ENCODE measurements at places on chromosomes 6 and 20.

- no peak for DNase-seq
Observed at GRCh38 chr6:151119823-151120524, 119.8 kb upstream of the AKAP12 start.

DNA sequence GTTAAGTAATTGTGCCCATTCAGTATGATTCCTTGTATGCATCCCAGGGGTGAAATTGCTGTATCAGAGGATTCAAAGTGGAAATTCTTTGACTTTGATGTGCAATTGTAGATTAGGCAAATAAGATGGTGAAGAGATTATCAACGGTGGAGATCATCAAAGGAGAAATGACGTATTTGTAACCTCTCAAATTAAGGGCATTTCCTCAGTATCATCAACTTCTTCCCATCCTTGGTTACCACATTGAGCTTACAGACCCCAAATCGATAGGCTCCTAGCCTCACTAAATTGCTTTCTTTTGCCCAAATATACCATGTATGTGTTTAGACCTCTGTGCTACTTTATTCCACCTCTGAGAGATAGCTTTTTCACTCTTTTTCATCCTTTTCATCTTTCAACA is 213.1 kb upstream of the ZFP64 start:
- no peak for DNase-seq

GRCh38 chr6:2768696-2769095 is 3.5 kb downstream of the WRNIP1 start:
- DNase-seq: no peak

DNA sequence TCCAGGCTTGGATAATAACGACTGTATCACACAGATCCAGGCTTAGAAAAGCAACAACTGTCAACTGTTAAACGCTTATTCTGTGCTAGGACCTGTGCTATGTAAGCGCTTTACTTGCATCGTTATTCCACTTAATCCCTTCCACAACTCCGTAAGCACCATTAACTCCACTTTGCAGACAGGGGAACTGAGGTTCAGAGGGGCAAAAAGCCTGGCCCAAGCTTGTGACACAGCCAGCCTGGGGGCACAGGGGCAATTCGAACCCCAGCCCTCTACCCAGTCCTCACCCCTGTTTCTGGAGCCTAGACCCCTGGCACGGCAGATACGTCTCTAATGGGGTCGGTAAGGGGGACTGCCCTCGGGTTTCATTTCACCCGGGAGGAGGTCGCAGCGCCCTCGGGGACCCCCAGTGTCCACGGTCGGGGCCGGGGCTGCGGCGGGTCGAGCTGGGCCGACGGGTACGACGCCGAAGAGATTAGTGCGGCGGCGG is 411 bp downstream of the DSN1 start:
- no peak for DNase-seq

DNA sequence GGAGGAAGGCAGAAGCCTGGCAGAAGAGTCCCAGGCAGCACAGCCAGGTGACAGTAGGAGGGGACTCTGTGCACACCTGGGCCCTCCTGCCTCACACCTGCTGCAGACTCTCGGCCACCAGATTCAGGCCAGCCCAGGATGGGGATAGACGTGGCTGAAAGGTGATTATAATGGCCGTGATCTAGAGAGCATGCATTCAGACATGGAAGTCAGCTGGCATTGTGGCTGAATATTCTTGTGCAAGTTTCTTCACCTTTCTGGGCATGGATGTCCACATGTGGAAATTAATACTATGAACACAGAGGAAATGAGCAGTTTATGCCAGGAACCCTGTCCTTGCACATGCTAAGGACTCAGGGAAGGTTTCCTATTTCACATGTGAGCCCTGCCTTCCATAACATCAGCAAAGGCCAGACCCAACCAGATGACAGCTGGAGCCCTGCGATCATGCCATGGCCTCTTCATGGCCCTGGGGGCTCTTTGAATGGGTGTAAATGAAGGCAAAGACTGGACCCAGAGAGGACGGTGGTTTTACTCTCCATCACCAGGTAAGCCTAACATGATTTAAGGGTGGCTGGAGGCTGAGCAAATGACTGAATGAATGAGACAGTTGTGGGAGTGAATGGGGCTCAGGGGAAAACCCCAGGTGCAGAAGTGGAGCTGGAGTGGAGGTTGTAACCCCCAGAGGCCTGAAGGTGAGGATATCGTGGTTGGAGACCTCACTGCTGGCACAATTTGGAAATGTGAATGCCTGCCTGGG is 2.7 kb upstream of the RAET1L start:
- DNase-seq: no peak

DNA sequence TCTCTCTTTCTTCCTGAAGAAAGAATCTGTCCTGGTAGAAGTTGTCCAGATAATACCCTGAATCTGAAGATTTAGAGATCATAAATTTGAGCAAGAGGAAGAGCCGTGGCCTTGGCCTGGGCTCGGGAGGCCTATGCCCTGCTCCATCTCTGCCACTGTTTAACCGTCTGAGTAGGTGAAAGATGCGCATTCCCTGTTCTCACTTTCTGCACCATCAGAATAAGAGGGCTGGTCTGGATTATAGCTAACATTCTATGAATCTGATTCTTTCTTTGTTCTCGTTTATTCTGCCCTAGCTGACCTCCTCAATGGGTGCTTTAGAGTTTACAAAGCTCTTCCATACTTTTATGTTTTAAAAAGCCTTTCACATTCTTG is 51.3 kb downstream of the ELOVL4 start:
- DNase-seq: no peak

DNA sequence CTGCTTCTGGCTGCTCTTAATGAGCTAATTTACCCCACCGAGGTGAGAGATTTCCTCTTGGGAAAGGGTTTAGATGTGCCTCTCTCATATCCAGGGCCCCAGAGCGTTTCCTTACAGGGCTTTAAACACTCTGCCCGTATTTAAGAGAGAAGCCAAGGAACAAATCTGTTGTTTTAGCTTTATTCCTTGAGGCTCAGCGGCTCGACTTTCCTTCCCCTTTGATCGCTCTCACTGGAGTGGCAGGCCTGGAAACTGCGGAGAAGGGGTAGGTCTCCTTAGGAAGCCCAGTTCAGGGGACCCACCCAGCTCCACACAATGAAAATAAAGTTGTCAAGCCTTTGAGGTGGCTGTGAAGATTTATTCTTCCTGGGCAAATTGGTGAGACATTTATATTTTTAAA is 132.0 kb upstream of the JAG1 start:
- DNase-seq: no peak

- no peak for DNase-seq
Observed at GRCh38 chr20:32585586-32586127, 524 bp upstream of the NOL4L start.

DNA sequence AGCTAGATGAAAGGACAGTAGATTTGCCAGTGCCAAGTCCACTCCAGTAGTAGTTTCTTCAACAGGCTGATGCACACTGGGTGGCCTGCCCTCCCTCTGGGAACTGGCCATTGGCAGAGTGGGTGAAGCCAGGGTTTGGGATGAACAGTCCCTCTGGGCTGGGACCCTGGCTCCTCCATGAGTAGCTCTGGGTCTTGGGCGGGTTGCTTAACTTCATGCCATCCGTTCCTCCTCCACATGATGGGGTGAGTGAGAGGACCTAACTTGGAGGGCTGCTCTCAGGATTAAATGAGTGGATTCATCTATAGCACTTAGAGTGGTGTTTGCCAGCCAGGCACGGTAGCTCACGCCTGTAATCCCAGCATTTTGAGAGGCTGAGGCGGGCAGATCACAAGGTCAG is 47.2 kb downstream of the PLAGL2 start:
- no peak for DNase-seq

- no peak for DNase-seq
Observed at GRCh38 chr6:45837541-45838200, 178.0 kb downstream of the CLIC5 start.

GRCh38 chr20:33181482-33182093 is 13.6 kb downstream of the BPIFA2 start:
- DNase-seq: no peak

DNA sequence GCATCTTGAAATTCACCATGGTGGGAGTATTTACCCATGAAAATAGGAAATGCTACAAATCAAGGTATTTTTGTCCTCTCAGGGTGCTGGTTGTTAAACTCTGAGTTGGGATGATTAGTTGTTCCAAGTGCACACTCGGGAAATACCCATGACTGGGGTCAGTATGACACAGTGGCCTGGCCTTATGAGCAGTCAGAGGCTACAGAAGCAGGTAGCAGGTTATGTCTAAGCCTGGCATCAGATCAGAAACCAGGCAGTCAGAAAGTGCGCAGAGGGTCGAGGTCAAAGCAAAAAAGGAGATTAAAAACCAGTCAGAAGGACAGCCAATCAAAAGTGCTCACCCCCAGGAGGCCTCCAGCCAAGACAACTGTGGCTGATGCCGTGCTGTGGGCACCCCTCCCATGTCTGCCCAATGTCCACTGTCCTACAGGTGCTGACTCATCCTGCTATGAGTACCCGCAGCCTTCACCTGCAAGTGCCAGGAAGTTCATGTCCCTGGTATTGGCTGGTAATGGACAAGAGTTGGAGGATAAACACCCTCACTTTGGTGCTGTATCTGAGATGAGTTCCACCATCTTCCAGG is 117.4 kb upstream of the SLC24A3 start:
- DNase-seq: no peak

DNA sequence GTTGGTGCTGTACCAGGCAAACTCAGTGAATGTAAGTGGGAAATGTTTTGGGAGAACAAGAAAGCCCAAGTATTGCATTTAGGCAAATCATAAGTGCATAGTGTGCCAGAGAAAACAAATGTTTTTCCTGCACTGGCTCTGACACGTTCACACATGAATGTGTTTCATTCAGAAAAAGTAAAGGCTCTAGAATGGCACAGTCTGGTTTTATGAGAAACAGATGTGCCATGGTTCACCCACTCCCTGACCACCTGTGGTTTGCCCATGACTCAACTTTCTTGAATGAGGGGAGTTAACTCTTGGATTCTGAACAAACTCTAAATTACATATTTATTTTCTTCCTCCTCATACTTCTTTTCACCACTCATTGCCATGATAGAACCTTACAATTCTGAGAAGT is 126.9 kb downstream of the KCNQ5 start:
- DNase-seq: no peak

All from NCI-H1930 (cell line).